ENCODE measurements at places on chromosomes 2 and 18.

DNA sequence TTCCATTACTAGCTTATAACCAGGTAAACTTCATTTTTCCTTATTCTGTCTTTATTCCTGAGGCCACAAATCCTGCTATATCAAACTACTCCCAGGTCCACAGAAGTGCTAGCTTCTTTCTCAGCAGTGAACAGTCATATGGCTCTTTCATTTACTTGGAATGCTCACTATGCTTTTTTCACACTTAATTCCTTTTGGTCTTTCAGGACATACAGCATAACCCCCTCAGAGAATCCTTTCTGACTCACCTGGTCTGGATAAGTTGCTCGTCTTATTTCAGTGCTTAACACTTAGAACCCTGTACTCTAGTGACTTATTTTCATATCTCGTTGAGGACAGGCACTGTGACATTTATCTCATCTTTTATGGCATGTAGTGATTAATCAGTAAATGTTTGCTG lies 325.0 kb upstream of the UBE2E3 start:
- no peak for DNase-seq

DNA sequence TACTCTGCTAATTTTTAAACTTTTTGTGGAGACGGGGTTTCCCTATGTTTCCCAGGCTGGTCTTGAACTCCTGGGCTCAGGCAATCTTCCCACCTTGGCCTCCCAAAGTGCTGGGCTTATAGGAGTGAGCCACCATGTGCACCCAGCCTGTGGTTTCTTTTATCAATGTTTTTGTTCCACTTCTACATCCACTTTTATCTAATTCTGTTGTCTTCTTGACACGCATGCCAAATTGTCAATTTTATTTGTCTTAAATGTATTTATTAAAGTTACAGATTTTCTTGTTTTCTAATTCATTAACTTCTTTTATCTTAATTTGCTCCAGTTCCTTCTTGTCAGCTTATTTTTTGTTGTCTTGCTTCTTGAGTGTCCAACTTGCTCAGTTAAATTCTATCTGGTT lies 43.8 kb upstream of the ASPRV1 start:
- DNase-seq: no peak

DNA sequence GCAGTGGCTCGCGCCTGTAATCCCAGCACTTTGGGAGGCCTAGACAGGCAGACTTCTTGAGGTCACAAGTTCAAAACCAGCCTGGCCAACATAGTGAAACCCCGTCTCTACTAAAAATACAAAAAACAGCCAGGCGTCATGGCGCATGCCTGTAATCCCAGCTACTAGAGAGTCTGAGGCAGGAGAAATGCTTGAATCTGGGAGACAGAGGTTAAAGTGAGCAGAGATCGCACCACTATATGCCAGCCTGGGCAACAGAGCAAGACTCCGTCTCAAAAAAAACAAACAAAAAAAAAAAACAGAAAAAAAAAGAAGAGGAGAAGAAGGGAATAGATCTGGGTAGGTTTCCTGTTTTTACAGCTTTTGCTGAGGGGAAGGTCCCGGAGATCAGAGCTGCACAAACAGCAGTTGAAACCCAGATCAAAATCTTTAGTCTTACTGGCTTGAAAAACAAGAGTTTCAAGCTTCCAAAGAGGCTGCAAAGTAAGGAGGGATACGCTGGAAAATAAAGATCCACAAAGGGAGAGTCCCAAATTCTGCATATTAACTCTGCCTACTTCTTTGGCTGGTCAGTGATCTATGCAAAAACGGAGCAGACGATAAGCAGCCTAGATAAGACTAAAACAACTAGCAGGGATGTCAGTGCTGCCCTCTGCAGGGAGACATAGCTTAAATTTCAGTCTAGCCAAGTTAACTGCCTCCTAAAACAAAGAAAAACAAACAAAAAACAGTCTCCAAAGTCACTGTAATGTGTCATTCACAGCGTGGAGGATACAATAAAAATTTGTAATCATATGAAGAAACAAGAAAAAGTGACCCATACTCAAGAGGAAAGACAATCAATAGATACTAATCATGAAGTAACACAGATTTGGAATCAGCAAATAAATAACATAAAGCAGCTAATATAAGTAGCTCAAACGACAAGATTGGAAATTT lies 74.1 kb downstream of the TLK1 start:
- DNase-seq: peak; percentile 44

DNA sequence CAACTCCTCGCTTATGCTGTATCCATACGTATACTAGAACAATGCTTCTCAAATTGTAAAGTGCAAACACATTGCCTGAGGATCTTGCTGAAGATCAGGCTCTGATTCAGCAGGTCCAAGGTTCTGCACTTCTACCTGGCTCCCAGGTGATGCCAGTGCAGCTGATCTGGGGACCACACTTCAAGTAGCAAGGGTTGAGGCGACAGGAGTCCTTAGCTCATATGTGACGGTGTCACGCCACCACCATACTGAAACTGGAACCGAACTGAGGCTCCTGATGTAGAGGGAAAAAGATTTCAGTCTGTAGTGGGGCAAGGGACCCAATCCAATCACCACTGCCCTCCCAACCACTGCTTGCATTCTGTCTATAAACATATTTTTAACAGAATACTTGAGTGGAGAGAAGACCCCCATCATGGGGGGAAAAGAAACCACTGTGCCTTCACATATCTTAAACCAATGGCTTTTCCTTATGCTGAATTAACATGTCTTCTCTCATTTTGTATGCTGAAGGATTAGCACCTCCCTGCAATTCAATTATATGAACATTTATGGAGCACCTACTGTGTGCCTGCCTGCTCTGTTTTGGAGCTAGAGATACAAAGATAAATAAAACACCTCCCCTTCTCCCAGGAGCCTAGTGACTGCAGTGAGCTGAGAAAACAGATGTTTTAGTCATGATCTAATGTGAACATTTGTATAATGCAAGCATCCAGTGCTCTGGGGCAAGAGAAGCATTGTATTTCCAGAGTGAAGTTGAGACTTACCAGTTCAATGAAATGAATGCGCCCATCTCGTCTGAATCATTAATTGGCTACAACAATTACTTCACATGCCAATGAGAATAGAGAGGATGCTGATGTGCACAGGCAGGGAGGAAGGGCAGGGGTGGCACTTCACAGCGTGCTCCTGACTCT lies 6.6 kb upstream of the ASAP2 start:
- DNase-seq: no peak

DNA sequence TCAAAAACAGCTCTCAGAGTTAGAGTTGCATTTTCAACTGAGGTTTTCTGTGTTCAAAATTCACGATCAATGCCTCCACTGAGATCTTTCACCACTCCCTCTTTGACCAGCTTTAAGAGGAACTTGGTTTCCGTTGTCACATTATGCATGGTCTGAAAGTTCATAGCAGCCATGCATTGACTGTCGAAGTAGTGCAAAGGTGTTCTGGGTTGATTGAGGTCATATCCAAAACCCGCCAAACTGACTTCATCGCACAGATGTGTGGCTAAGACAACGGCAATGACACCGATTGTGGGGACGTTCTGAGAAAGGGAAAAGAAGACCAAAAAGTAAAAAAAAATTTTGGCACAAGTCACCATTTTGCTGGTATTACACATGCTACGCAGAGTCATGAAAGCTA lies 48.7 kb downstream of the ST3GAL5 start:
- DNase-seq: no peak
